Stromal cell of bone marrow (primary cell): ENCODE measurements at places on chromosomes 1 and 21.

DNA sequence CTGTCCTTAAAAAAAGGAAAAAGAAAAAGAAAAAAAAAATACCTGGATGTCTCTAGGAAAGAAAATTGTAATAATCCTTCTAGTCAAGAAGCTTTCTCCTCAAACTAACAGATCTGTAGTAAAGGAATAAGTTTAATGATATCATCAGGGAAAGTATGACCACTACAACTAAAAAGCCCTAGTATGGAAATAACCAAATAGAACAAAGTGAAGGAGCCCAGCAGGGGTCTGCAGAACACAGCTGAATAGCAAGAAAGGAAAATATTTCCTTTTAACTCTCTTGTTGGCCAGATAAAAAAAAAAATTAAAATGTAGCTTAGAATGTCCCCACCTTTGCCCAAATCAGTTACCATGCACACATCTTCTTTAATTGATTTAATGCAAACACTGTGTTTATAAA is 43.2 kb downstream of the PRRX1 start:
- no peak for DNase-seq

- DNase-seq, result no peak
These were observed 473.5 kb downstream of the PTPRU start for GRCh38 chr1:29709704-29710280.

GRCh38 chr1:234980645-234981396 is 147.8 kb downstream of the TOMM20 start:
- peak; percentile 97 for DNase-seq

DNA sequence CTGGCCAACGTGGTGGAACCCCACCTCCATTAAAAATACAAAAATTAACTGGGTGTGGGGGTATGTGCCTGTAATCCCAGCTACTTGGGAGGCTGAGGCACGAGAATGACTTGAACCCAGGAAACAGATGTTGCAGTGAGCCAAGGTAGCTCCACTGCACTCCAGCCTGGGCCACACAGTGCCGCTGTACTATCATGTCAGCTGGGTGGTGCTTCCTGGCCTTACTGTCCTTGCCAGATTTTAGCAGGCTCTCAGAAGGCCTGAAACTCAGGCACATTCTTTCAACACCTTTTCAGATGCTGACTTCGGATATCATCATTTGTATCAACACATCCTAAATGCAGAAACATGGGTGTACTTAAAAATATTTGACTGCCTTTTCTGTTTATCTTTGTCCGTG is 31.6 kb upstream of the NBL1 start:
- DNase-seq, result no peak

- no peak for DNase-seq
These were observed 11.2 kb downstream of the ABCG1 start for GRCh38 chr21:42230178-42230577.

DNA sequence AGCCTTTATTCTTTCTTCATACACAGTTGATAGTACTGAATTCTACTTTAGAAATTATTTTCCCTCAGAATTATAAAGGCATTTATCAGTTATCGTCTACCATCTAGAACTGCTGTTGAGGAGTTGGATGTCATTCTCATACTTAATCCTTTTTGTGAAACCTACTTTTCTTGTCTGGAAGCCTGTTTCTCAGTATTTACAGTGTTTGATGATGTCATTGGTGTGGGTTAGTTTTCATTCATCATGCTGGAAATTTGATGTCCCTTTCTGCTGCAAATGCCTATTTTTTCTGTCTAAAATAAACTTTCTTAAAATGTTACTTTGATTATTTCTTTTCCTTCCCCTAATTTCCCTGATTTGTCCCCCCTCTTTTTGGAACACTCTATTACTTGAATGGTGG is 22.8 kb upstream of the ZNF281 start:
- no peak for DNase-seq

DNA sequence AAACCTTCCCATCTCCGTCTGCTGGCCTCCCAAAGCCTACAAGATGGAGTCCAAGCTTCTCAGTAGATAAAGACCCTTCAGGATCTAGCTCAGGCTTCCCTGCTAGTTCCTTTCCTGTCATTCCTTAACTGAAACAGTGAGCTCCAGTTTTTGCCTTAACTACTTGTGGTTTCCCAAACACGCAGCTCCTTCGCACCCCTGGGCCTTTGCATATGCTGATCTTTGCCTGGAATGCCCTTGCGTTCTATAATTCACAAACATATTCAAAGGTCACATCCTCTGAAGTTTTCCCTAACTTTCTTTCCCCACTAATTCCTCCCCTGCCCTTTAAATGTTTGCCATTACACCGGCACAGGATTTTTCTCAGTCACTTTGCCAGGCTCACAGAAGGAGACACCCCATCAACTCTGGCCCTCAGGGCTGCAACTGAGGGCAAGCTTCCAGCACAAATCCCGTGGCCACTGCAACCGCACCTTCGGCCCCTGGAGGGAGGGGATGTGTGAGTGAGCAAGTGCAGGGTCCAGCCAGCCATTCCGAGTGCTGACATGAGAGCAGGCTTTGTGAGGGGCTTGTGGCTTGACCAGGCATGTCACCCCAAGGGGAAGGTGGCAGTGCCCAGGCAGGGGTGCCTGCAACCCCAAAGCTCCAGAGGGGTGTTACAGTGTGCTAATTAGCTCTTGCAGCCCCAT is 41.3 kb downstream of the RAB3B start:
- no peak for DNase-seq

- DNase-seq, result no peak
These were observed 426.5 kb upstream of the DAB1 start for GRCh38 chr1:57850176-57850940.

DNA sequence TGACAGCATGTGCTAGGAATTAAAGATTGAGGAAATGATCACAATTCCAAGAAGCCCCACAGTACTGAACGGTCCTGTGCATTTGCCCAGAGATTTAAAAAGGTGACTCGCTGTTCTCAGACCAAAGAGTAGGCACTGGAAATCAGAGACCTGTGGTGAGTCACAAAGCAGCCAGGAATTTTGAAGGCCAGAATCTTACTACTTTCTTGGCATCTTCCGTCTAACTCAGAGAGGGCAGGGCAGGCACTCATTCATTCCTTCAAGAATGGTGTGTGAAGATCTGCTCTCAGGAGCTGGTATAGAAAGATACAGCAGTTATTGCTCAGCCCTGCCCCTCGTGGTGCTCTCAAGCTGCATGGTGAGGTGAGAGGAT is 57.9 kb downstream of the BRINP2 start:
- no peak for DNase-seq

- no peak for DNase-seq
These were observed 21.2 kb downstream of the IQGAP3 start for GRCh38 chr1:156551066-156551643.

GRCh38 chr1:28663871-28664470 is 4.6 kb upstream of the GMEB1 start:
- no peak for DNase-seq

- DNase-seq, result no peak
These were observed 43.2 kb upstream of the VAMP3 start for GRCh38 chr1:7727809-7728471.

- DNase-seq, result no peak
These were observed 111.3 kb downstream of the C1orf21 start for GRCh38 chr1:184497959-184498723.

- no peak for DNase-seq
These were observed 1280.3 kb upstream of the B3GALT2 start for GRCh38 chr1:194466706-194467105.

DNA sequence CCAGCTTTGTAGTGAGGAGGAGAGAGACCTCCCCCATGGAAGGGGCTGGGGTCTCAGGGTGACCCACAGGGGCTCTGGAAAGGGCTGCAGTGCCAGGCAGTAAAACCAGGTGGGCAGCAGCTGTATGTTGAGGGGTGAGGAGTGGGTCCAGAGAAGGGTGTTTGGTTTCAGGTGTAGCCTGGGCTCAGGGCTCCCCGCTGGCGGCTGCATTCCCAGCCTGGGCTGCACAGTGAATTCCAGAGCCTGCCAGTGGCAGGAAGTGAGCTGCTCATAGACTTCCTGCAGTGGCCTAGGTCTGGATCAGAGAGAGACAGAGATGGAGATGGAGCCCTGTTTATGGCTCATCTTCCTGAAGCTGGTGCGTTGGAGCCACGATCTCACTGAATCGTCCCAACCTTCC is 356.4 kb downstream of the PTPRU start:
- DNase-seq, result no peak

GRCh38 chr1:59699227-59699847 is 115.4 kb upstream of the HOOK1 start:
- DNase-seq, result peak; percentile 33

DNA sequence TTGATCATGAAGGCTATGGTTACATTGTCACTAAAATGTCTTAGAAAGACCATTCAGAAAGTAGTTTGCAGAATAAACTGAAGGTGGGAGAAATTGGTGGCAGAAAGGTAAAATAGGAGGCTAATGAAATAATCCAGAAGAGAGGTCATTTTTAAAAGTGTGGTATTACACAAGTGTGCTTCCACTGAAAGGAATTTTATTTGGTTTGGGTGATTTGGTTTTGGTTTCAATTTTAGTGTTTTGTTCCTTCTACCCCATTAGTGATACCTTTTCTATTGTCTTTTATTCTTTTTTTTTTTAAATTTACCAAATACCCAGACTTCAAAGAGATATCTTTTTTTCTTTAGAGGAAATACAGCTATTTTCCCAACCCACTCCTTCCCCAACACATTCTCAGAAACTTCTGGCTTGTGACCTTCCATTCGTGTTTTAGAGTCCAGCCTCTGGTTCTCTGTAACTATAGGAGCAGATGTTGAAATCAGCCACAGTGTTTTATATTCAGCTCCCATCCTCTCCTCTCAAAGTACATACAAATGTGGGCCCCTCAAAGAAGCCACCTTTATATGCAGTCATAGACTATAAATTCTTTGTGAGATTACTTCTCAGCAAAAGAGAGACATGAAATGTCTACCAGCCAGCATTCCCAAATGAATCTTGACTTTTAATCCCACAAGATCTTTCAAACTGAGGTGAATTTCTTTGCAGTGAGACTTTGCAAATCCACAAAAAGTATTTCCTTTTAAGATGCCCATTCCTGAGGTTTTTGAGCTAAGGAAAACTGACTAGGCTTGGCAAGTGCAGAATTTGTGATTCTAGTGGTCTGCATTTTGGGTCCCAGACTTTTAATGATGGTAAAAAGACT is 42.0 kb upstream of the PALMD start:
- peak; percentile 25 for DNase-seq

- DNase-seq, result no peak
These were observed 24.7 kb downstream of the VPS45 start for GRCh38 chr1:150092180-150092791.

DNA sequence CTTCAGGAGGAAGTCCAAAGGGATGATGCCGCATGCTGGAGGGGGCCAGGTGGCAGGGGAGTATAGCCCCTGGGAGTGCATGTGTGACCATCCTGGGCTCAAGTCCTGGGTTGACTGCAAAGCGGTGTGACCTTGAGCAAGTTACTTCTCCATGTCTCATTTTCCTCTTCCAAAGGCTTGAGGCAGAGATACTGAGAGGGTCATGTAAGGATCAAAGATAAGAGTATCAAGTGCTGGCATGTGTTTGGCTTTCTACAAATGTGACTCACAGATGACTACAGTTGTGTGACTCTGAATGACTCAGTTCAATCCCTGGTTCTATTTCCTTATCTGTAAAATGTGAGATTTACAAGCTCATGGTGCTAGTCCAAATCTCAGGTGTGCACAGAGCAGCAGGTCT is 26.1 kb downstream of the PROK1 start:
- peak; percentile 38 for DNase-seq

DNA sequence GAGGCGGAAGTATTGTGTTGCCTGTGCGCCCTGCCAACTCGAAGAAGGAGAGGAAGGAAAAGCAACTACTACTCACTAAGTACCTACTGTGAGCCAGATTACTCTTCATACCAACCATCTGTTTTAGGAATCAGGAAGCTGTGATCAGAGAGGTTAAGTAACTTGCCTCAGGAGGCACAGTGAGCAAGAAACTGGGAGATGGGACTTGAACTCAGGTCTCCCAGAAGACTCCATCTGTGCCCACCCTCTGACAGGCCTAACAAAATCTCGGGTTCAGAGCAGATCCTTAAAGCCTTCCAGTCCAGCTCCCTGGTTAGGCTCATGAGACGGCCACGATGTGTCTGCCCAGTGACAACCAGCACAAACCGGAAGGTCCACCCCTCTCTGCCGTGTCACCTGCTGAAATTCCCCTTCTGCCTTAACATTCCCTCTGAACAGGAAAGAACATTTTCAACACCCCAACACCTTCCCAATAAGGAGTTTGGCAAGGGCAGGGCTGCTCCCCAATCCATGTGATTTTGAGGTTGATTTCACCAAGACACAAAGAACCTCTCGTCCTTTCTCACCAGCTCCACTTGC is 230.1 kb downstream of the TOMM20 start:
- DNase-seq, result no peak

DNA sequence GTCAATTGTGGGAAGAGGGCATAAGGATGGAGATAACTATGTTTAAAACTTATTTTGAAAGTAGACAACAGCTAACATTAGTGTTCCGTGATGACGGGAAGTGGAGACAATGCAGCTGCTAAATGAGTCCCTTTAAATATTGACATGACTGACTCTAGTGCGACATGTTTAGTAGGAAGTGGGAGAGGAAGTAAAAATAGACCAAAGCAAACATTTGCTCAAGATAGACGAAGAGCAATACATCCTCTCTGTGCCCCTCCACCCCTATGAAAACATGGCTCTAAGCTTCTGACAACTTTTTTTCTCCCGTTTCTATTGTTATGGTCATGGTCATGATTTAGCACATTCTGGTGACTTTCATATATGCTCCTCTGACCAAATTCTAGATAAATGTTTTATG is 60.0 kb upstream of the HMCN1 start:
- no peak for DNase-seq

DNA sequence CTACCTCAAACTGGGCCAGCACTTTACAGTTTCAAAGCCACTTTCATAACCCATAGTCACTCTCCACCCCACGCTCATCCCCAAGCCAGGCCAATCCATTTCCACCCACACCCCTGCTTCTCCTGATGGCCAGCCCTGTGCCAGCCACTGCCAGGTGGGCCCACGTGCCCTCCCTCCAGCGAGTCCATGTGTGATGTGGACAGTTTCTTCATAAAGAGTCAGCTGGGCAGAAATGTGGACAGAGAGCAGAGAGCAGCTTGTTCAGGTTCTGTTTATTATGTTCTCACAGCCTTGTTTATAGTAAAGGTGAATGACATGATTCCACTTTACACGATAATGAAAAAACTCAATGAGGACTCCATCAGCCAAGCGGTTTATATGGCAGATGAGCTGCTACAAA is 37.4 kb upstream of the RGS16 start:
- no peak for DNase-seq

- DNase-seq, result no peak
These were observed 84.4 kb upstream of the CXADR start for GRCh38 chr21:17428484-17428869.

DNA sequence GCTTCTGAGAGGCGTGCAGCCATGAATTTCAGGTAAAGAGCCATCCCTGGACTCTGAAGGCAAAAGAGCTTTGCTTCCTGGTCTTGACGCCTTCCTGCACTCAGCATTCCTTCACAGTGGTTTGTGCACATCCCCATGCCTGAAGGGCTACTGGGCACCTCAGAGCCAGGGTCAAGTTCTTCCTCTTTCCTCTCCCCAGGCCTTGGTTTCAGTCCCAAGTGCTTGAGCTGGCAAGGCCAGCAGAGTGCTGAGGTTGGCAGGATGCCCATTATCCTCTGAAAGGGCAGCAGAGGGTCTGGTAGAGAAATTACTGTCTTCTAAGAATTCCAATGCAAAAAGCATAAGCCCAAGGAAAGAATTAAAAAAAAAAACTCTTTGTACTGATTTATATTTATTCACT is 1064.9 kb downstream of the TTLL7 start:
- no peak for DNase-seq
